ENCODE measurements at places on chromosomes 1 and 21. TPM values are rescaled to one million over a fixed set of nuclear protein-coding genes. Genes with fewer than 3 reads are reported as not detected.

DNA sequence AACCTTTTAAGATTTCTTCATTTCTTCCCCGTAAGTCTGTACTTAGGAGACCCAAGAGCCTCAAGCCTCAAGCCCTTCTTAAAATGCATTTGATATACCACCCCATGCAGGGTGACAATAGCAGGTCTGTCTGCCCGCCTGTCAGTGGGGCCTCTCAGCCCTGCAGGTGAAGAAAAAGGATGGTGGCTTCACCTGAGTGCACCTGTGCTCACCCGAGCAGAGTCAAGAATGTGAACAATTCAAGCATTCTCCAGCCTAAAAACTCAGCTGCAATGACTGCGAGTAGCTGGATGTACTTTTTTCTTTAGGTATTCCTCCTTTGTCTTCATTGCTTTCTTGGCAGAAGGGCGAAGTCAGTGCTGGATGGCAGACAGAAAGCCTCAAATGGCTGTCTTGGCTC lies 203.3 kb downstream of the LMX1A start:
- no peak for DNase-seq
- no peaks in the 10 kb centered on the region for H3K36me3 ChIP-seq

- no peak overlapping the region for H3K4me3 ChIP-seq
- no peak for DNase-seq
- no peaks in the 10 kb centered on the region for H3K4me1 ChIP-seq
- no peaks in the 10 kb centered on the region for H3K27me3 ChIP-seq
- no peaks in the 10 kb centered on the region for H3K36me3 ChIP-seq
These were observed 25.8 kb downstream of the PTPN14 start for GRCh38 chr1:214525535-214526019.

DNA sequence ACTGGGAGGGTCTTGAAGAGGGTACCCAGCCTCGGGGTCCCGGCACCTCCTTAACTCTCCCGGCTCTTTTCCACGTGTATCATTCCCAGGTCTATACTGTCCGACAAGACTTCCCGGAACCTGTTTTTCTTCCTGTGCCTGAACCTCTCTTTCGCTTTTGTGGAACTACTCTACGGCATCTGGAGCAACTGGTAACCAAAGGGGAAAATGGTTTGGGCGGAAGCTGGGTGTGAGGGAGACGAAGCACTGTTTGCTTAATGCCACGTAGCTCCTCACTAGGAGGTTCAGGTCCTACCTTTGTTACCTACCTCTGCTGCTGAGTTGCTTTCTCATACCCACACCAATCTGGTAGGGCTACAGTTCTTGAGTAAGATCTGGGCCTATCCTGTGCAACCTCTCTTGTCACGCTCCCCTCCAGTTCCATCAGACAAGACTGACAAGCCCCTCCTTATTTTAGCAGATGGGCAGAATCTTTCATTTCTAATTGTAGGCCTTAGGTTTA lies 642 bp downstream of the SLC30A7 start:
- no peaks in the 10 kb centered on the region for H3K36me3 ChIP-seq
- peak overlapping the region; percentile 76 for H3K4me3 ChIP-seq
- peaks cover 2% of the 10 kb centered on the region for H3K4me1 ChIP-seq
- H3K27ac ChIP-seq = peak overlapping the region; percentile 94
- H3K27me3 ChIP-seq = no peaks in the 10 kb centered on the region
- DNase-seq = peak; percentile 7

GRCh38 chr21:20971296-20971921 lies 26.8 kb upstream of the NCAM2 start:
- no peak for DNase-seq
- H3K27ac ChIP-seq = no peak overlapping the region
- no peaks in the 10 kb centered on the region for H3K4me1 ChIP-seq

DNA sequence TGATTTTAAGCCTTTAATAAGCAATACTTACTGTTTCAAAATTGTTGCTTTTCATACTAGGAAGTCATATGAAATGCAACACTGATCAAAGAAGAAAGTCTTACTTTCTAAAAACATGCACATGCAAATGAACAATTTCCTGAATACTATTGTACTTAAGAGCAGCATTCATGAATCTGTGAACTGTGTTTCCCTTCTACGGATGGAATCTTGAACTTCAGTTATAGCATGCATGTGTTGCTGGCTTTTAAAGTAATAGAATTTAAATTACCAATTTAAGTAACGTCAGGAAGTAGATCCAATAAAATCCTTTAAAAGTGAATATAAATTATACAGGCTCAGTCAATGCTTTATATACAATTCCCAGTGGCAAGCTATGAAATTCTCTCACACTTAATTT lies 348.9 kb downstream of the KCNT2 start:
- H3K36me3 ChIP-seq = no peaks in the 10 kb centered on the region
- H3K27ac ChIP-seq = no peak overlapping the region
- no peak overlapping the region for H3K4me3 ChIP-seq

GRCh38 chr1:99970713-99971255 lies 988 bp downstream of the SLC35A3 start:
- no peaks in the 10 kb centered on the region for H3K36me3 ChIP-seq
- DNase-seq = no peak

DNA sequence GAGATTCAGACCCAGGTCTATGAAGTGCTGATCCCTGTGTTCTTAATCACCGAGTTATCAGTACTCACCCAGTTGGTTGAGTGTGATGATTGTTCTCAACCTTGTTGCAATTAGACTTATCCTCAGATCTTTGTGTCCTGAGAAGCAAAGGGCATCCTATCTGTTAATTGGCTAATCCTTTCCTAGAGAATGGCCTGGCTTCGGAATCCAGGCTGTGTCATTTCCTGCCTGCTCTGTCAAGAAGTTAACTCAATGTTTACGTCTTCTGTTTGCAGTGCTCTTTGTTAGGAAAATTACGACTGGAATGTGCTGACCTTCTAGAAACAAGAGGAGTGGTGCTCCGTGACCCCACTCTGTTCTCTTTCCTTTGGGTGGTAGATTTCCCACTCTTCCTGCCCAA lies 14.7 kb downstream of the GAS5 start:
- no peak for DNase-seq
- no peak overlapping the region for H3K27ac ChIP-seq
- H3K36me3 ChIP-seq = no peaks in the 10 kb centered on the region

- no peaks in the 10 kb centered on the region for H3K36me3 ChIP-seq
- no peaks in the 10 kb centered on the region for H3K27me3 ChIP-seq
- DNase-seq = no peak
- no peaks in the 10 kb centered on the region for H3K4me1 ChIP-seq
- H3K4me3 ChIP-seq = no peak overlapping the region
These were observed 59.7 kb downstream of the RABGAP1L start for GRCh38 chr1:174218983-174219382.

GRCh38 chr1:39255222-39255621 lies 50.7 kb downstream of the MACF1 start:
- no peaks in the 10 kb centered on the region for H3K27me3 ChIP-seq
- no peak for DNase-seq
- H3K4me3 ChIP-seq = no peak overlapping the region
- H3K36me3 ChIP-seq = no peaks in the 10 kb centered on the region
- H3K4me1 ChIP-seq = no peaks in the 10 kb centered on the region

DNA sequence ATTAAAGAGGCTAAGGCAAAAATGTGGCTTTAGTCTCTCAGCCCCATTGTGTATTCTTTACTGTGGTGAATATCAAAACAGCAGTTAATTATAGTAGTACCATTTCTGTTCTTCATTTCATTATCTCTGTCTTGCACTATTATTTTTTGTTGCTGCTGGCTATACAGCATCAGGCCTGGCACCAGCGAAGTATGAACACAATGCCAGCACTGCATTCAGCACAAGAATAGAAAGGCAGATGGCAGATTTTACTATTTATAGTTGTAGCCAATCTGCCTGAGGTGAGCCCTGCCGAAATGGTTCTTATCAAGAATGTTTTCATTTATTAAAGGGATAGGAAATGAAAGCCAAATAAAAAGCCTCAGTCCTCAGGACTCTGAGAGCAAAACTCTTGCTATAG lies 72.1 kb downstream of the GPR52 start:
- H3K27ac ChIP-seq = no peak overlapping the region
- no peaks in the 10 kb centered on the region for H3K27me3 ChIP-seq
- no peak overlapping the region for H3K4me3 ChIP-seq
- no peaks in the 10 kb centered on the region for H3K36me3 ChIP-seq
- H3K4me1 ChIP-seq = no peaks in the 10 kb centered on the region
- no peak for DNase-seq

GBP7 gene
- total RNA-seq = not detected

DNASE2B gene
- 8.6 TPM for total RNA-seq

C1orf210 gene
- total RNA-seq = 21.7 TPM

FAM167B gene
- total RNA-seq = 2.3 TPM

FAM131C gene
- total RNA-seq = not detected

All from prostate gland (tissue), 2 donors.